ENCODE measurements at places on chromosomes 6 and 20. TPM values are rescaled to one million over a fixed set of nuclear protein-coding genes. Genes with fewer than 3 reads are reported as not detected.
A peak's percentile ranks its signal among the peaks of the same experiment; 100 is the strongest.

The SLC35F1 gene
- 0.17 TPM for total RNA-seq

The CCDC170 gene
- not detected for total RNA-seq

The IRF4 gene
- total RNA-seq = not detected

DNA sequence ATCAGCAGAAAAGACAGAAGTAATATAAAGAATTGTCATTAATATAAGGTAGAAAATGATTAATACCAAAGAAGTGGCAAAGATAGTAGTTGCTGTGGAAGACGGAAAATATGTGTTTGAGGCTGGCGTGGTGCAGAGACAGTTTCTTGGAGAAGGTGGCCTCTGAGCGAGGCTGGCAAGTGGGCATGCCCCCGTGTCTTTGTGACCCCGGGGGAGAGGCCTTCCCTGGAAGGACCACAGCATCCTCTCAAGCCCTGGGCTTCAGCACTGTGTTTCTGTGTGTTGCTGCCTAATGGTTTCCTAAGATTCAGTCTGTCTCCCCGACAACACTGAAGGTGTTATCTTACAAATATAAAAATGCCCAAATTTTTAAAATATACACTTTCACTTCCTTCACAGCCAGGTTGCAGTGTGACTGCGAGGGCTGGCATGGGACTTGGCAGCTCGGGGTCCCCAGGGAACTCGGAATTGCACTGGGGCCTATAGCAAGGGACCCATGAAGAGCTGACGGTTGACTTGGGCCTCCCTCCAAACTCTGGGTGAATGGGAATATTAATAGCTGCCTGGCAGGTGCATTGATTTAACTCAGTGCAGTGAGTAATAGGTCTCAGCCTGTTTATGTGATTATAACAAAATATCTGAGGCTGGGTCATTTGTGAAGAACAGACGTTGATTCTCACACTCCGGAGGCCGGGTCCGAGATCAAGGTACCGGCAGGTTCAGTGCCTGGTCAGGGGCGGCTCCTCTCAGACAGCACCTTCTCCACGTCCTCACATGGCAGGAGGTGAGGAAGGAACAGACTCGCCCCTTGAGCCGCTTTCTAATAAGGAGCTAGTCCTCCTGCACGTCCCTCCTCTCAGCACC, 47.4 kb upstream of the AFDN start:
- no peak for DNase-seq

GRCh38 chr20:36654506-36654905, 8.5 kb upstream of the SLA2 start:
- no peak for DNase-seq

DNA sequence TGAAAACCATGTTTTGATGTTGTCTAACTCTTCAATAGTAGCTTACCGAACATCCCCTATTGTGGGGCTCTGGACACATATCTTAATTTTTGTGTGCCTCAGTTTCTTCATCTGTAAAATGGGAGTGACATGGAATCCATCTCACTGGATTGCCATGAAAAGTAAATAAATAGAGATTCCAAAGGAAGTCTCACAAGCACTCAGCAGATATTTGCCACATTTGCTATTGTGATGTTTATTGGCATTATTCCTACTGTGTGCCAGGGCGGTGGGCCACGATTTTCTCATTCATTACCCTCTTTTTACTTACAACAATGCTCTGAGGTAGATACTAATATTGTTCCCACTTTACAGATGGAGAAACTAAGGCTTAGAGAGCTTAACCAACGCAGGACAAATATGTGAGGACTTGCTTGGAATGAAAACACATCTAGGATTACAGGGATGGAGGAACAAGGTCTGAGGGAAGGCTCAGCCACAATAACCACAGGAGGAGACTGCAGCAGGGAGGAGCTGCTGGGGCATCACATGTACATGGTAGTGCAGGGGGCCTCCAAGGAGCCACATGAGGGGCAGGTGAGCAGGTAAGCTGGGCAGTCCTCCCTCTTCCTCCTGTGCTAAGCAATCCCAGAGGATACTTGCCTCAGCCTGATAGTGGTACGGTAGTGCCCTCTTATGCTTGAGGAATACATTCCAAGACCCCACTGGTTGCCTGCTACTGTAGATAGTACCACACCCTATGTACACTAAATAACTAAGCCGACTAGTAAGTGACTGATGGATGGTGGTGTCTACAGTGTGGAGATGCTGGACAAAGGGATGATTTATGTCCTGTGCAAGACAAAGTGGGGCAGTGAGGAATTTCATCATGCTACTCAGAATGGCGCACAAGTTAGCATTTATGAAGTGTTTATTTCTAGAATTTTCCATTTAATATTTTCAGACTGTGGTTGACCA, 176.9 kb downstream of the FOXA2 start:
- DNase-seq = no peak

GRCh38 chr20:53547664-53548239, 45.9 kb downstream of the ZNF217 start:
- DNase-seq = peak; percentile 39

GRCh38 chr20:45833883-45834796, 541 bp downstream of the SNX21 start:
- DNase-seq = peak; percentile 70

Measured in Daoy (cell line).